NCI-H2029 (cell line): ENCODE measurements at places on chromosomes 7 and 10.
A peak's percentile ranks its signal among the peaks of the same experiment; 100 is the strongest.

DNA sequence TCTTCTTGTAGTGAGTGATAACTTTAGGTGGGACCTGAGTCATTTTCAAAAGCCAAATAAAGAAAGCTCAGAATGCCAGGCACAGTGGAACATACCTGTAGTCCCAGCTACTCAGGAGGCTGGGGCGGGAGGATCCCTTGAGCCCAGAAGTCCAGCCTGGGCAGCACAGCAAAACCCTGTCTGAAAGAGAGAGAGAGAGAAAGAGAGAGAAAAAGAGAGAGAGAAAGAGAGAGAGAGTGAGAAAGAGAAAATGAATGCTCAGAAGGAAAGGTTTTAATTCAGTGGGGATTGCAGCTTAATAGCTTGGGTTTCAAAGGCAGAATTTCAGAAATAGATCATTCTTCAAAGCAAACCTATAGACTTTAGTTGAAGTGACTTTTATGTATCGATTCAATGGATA lies 25.7 kb downstream of the GPNMB start:
- no peak for DNase-seq

DNA sequence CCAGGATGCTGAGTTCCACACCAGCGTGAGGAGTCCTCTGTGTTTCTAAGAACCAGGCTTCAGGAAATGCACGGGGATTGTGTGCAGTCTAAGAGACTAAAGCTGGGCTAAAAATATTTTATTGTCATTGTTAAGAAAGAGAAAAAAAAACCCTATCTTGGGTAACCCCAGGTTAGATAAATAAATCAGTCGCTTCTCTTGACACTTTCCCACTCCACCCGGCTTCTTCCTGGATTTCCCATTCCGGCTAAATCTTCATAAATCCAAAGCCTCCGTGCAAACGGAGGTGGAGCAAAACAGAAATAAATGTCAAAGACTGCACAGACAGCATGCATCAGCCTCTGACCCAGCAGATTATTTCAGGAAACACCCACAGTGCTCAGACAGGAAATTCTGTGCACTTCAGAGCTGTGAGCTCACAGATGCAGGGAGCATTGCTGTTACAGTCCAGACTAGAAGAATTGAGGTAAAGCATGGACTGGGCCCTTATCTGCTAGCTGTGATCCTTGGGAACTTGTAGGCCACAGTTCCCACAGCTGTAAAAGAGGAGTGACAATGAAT lies 44.8 kb upstream of the GRID1 start:
- no peak for DNase-seq

GRCh38 chr7:110061387-110061786 lies 1029.5 kb upstream of the LRRN3 start:
- DNase-seq, result no peak

- DNase-seq, result no peak
Measured at GRCh38 chr10:131196176-131196885, 115.2 kb downstream of the TCERG1L start.

- DNase-seq, result no peak
Measured at GRCh38 chr10:11018432-11018841, 765 bp downstream of the CELF2 start.

GRCh38 chr7:117157241-117158209 lies 165.3 kb downstream of the WNT2 start:
- peak; percentile 64 for DNase-seq

DNA sequence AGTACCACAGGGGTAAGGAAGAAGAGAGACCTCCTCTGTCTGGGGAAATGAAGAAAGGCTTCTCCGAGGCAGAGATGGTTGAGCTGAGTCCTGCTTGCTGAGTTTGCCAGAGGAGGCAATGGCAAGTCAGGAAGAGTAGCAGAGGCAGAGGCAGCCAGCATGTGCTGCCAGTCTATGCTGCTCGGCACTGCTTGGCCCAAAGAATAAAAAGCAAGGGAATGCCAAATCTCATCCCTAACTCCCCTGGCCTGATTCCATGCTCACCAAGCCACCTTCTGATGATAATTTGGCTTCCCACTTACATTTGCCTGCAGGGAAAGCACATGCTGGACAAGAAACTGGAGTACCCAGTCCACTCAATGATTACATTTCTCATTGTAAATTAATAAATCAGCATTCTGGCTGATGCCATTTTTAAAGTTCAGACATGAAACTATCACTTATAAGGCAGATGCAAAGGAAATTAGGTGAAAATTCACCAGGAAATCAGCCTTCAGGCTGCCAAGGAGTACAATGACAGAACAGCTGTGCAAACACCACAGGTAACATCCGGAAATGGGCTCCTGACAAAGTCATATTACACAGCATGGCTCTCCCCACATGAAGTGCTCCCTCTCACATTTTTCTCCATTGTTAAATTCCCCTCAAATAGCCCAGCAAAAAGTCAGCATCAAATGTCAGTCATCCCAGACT lies 245.9 kb downstream of the MTERF1 start:
- peak; percentile 95 for DNase-seq

GRCh38 chr7:40330408-40330807 lies 195.6 kb downstream of the SUGCT start:
- no peak for DNase-seq

DNA sequence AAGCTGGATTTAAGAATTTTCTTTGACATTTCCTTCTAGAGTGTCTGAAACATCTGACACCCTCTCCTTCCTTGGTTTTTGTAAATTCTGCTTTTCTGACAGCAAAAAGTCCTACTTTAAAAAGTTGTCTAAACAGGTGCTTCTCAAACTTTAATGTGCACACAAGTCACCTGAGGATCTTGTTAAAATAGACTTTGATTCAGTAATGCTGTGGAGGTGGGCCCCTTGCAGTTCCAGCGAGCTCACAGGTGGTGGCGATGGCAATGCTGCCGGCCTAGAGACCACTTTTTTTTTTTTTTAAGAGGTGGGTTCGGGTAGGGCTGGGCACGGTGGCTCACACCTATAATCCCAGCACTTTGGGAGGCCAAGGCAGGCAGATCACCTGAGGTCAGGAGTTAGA lies 77.1 kb downstream of the ABCC2 start:
- no peak for DNase-seq

DNA sequence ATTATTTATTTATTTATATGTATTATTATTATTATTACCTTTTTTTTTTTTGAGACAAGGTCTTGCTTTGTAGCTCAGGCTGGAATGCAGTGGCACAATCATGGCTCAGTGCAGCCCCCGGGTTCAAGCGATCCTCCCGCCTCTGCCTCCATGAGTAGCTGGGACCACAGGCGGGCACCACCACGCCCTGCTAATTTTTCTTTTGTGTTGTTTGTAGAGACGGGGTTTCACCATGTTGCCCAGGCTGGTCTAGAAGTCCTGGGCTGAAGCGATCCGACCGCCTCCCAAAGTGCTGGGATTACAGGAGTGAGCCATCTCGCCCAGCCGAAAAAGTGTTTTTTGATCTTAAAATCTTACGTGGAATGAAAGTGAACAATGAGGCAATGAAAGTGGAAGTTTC lies 79.4 kb upstream of the C1GALT1 start:
- DNase-seq, result no peak

GRCh38 chr10:17075533-17076359 lies 53.9 kb downstream of the CUBN start:
- DNase-seq, result no peak

- DNase-seq, result no peak
Measured at GRCh38 chr10:78899996-78900714, 168.6 kb upstream of the ZMIZ1 start.

GRCh38 chr10:1726861-1727260 lies 10.5 kb downstream of the ADARB2 start:
- no peak for DNase-seq

- no peak for DNase-seq
Measured at GRCh38 chr7:44280993-44281721, 44.2 kb downstream of the CAMK2B start.

DNA sequence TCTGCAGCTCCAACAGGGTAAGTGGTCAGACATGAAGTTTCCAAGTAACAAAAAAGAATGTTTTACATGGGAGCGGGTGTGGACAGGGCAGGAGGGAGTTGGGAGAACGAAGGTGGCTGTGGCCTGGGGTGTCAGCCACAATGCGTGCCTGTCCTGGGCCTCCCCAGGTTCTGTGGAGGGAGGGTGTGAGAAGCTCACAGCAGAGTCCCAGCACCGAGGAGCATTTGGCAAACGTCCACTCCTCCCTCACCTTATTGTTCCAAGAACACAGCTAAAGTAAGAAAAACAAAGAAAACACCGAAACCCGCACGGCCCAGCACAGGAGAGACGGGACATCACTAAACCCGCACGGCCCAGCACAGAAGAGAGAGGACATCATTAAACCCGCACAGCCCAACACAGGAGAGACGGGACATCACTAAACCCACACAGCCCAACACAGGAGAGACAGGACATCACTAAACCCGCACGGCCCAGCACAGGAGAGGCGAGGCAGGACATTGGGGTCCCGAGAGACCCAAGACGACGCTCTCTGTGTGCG lies 226.4 kb downstream of the MAD1L1 start:
- DNase-seq, result no peak

GRCh38 chr10:83199374-83199773 lies 939.9 kb upstream of the GHITM start:
- no peak for DNase-seq

- no peak for DNase-seq
Measured at GRCh38 chr10:114391599-114391998, 12.7 kb downstream of the AFAP1L2 start.

- DNase-seq, result no peak
Measured at GRCh38 chr7:1809601-1810258, 139.7 kb downstream of the ELFN1 start.

DNA sequence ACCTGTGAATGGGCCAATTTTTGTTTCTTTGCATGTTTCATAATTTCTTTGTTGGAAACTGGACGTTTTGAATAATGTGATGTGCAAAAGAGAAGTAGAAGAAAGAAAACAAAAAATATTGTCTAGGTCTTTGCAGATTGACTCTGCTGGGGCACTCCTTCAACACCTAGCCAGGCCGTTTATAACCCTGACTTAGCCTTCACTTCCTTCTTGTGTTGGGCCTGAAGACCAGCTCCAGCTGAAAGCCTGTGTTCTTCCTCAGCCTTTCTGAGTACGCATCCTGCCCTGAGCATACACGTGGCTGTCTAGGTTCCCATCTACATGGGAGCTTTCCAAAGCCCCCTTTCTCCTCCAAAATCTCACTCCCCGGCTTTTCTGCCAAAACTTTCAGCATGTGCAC lies 41.9 kb downstream of the LMTK2 start:
- no peak for DNase-seq

DNA sequence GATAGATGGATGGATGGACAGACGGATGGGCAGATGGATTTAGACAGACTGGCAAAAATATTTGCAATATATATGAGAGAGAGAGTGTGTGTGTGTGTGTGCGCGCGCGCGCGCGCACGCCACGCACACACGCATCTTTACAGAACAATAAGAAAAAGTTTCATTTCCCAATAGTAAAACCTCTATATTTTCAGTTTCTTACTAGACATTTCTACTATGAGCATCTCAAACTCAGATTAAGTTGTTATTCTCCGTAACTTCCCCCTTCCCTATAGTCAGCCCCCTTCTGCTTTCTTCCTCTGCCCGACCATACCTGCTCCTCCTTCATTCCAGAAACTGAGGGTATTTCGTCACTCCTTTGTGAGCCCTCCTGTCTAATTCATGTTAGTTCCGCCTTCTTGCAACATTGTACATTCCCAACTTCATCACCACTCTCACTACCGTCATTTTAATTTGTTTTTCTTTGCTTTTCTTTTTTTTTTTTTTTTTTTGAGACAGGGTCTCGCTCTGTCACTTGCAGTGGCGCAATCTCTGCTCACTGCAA lies 154.4 kb upstream of the SH2B2 start:
- no peak for DNase-seq

DNA sequence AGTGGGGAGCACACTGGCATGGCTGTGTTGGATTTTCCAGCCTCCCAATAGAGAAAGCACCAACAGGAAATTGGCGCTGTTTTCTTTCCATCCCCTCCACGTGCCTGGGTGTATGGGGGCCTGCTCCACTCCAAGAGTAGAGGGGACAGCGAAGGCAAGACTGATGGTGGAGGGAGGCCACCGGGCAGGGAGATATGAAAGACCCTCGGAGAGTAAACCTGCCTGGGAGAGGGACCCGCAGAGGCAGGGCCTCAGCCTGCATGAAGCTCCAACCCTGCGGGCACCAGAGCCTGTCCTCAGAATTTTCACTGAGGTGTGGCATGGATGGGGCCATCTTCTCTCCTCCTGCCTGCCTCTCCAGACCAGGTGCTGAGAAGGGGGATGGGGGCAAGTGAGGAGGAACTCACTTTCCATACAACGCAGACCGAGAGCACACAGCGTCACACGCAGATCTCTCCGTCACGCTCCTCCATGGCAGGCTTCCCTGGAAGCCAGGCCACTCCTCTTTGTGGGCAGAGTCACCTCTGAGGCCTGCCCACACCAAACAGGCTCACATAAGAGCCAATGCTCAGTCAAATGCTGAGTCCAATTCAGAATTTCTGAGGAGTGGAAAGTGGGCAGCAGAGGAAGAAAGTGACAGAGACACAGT lies 18.8 kb downstream of the ANXA11 start:
- DNase-seq, result peak; percentile 82

DNA sequence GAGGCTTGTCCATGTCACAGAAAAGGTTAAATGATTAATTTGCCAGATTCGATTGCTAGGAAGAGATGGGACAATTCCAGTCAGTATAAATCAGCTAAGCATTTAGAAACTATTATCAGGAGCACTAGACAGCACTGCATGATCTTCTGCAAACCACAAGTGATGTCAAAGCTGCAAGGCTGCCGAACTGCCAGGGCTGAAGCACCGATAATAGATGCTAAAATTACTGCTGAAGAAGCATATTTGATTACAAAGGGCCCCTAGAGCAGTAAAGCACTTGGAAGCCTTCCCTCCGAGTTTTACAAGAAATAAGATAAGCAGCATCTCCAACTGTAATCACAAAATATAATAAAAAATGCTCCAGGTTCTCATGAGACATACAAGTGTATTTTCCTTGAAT lies 40.6 kb downstream of the RNLS start:
- no peak for DNase-seq

DNA sequence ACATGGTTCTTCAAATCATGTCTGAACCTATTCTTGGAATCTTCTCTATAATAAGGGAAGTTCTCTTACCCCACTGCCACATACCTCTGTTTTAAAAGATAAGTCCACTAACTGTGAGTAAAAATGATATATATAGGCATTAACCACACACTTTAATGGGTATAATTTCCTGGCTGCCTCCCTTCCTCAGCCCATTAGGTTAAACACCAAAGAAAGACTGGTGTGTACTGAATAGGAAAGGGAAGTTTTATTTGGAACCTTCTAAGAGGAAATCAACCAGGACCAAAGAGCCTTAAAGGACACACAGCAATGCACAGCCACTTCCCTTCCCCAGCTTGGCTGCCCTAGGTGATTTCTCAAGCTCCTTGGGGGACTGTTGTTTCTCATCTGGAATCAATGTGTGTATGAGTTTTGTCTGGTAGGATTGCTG lies 5.0 kb upstream of the WBP1L start:
- DNase-seq, result no peak
